ENCODE measurements at places on chromosomes 12 and 14.
A peak's percentile ranks its signal among the peaks of the same experiment; 100 is the strongest.

DNA sequence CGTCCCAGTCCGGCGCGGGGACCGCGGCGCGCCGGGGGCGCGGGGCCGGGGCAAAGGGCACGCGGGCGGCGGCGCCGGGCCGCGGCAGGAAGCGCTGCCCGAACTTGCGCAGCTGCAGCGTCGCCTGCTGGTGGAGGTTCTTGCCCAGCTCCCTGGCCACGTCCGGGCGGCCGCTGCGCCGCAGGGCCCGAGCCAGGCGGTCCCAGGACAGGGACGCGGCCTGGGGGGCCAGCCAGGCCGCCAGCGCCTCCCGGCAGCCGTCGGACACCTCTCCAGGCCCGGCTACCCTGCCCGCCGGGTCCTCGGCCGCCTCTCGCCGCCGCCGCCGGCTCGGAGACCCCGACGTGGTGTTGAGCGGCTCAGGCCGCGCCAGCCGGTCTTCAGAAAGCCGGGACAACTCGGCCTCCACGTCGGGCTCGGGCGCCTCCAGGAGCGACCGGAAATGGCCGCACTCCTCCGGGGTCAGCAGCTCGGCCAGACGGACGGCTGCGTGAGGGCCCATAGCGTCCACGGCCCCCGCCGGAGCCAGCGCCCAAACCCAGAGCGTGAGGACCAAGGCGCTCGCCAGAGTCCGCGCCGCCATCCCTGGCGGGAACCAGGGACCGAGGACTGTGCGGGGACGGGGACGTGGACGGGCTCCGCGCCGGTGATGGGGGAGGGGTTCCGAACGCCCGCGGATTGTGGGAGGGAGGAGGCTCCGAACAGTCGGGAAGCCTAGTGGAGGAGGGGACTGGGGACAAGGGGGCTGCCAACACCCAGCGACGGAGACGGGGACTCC lies 34.0 kb downstream of the FIGNL2 start:
- peak; percentile 68 for DNase-seq

- peak; percentile 28 for DNase-seq
Observed at GRCh38 chr14:26730929-26731618, 133.2 kb upstream of the NOVA1 start.

- DNase-seq: no peak
Observed at GRCh38 chr14:20328705-20329104, 4.4 kb downstream of the CCNB1IP1 start.

GRCh38 chr12:991350-992333 lies 619 bp downstream of the ERC1 start:
- DNase-seq: no peak

GRCh38 chr14:32203928-32204357 lies 874 bp upstream of the RNU6-8 start:
- DNase-seq: no peak

DNA sequence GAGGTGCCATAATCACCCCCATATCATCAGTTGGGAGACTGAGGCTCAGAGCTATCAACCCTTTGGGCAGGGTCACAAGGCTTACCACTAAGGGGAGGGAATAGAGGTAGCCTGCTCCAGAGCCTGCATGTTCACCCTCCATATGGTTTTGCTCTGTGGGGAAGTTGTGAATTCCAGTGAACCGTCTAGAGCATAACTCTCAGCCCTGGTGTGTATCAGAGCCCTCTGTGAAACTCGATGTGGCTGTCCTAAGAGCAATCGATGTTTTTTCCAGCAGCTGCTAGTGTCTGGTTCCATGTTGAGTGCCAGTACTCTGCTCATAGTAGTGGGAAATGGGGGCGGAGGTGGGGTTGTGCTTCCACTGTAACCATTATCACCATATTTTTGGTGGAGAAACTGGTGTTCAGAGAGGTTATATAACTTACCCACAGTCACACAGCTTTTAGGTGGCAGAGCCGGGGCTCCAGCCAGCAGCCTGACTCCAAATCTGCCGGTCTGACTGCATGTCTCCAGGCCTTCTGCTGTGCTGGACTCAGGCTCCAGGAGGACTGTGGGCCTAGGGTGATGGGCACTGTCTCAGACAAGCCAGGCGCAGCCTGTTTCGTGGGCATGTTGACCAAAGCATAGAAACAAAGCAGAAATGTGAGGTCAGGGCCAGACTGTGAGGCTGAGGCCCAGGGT lies 104.2 kb downstream of the ADCK1 start:
- DNase-seq: peak; percentile 66

- peak; percentile 70 for DNase-seq
Observed at GRCh38 chr12:11695321-11695720, 45.8 kb downstream of the ETV6 start.

DNA sequence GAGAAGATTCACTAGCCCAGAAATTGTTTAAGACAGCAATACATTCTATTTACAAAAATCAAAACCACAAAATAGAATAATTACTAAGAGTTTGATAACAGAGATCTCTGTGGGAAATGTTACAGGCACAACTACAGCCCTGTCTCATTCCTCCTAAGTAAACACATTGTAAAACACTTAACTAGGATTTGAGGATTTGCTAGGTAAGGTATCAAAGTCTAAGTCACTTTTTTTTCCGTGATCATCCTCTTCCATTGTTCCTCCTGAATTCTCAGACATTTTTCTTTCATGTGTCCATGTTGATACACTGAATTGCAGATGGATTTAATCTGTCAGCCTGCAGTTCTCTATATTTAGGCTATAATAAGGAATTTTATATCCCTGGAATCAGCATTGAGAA lies 127.5 kb downstream of the ACSS3 start:
- no peak for DNase-seq

GRCh38 chr14:100504372-100505078 lies 82.7 kb downstream of the BEGAIN start:
- DNase-seq: peak; percentile 13

Measured in fibroblast of upper back skin (primary cell).